ENCODE measurements at places on chromosomes 16 and 17.

- no peak for DNase-seq
- no peaks in the 10 kb centered on the region for H3K27me3 ChIP-seq
- H3K36me3 ChIP-seq = no peaks in the 10 kb centered on the region
- H3K27ac ChIP-seq = no peak overlapping the region
These were observed 44.0 kb downstream of the PLCG2 start for GRCh38 chr16:81823111-81823510.

GRCh38 chr17:77246110-77247047 lies 105.6 kb downstream of the SEC14L1 start:
- DNase-seq = no peak
- H3K4me3 ChIP-seq = no peak overlapping the region
- peaks cover 10% of the 10 kb centered on the region for H3K4me1 ChIP-seq
- no peaks in the 10 kb centered on the region for H3K36me3 ChIP-seq
- no peaks in the 10 kb centered on the region for H3K27me3 ChIP-seq
- H3K27ac ChIP-seq = no peak overlapping the region

- H3K27ac ChIP-seq = no peak overlapping the region
- no peak overlapping the region for H3K4me3 ChIP-seq
- DNase-seq = no peak
- H3K36me3 ChIP-seq = peaks cover 5% of the 10 kb centered on the region
- H3K27me3 ChIP-seq = no peaks in the 10 kb centered on the region
These were observed 78.2 kb upstream of the NOL11 start for GRCh38 chr17:67639555-67639954.

GRCh38 chr16:56931892-56932720 lies at the start of gene HERPUD1:
TSS of gene HERPUD1 (plus strand) at chr16:56932142. CDS start at chr16:56932245, 103 bp downstream.
- H3K36me3 ChIP-seq = peaks cover 23% of the 10 kb centered on the region
- H3K4me3 ChIP-seq = peak within 1 kb of the TSS; percentile 99
- peak; percentile 99 for DNase-seq
- peak within 1 kb of the TSS; percentile 89 for H3K27ac ChIP-seq

- no peaks in the 10 kb centered on the region for H3K4me1 ChIP-seq
- no peak overlapping the region for H3K4me3 ChIP-seq
- no peak overlapping the region for H3K27ac ChIP-seq
- no peak for DNase-seq
- H3K36me3 ChIP-seq = peaks cover 75% of the 10 kb centered on the region
These were observed 8.3 kb downstream of the FLCN start for GRCh38 chr17:17228521-17229279.
